ENCODE measurements at places on chromosomes 4 and X.

- no peak for DNase-seq
Observed at GRCh38 chr4:8303081-8303480, 33.5 kb downstream of the HTRA3 start.

GRCh38 chr4:6369924-6370645, 100.4 kb downstream of the WFS1 start:
- DNase-seq = no peak

- no peak for DNase-seq
Observed at GRCh38 chr4:79759793-79760192, 313.2 kb downstream of the ANTXR2 start.

GRCh38 chr4:127782025-127782274, 172 bp upstream of the HSPA4L start:
- DNase-seq = no peak
